Omental fat pad (tissue), 4 donors: ENCODE measurements at places on chromosomes 4 and X.

GRCh38 chr4:139144911-139145551, 32.0 kb downstream of the ELF2 start:
- no peak for DNase-seq

DNA sequence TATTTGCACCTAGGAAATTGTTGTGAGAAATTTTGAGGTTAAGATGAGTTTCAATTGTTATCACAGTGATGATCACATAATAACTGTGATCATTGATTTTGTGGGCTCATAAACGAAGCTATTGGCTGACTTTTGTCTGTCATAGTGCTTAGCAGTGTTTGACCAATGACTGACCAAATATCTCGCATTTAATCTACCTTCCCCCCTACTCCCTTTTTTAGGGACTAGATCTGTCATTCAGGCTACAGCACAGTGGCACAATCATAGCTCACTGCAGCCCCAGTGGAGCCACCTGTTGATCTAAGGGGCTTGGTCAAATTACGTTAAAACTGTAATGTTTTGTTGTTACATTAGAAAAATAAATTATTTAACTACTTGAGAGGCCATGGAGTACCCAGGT, 1.5 kb downstream of the FUNDC2 start:
- DNase-seq = no peak

GRCh38 chr4:151287409-151287808, 10.4 kb downstream of the PRSS48 start:
- no peak for DNase-seq

GRCh38 chr4:154610582-154610981, 1.9 kb downstream of the FGG start:
- no peak for DNase-seq

DNA sequence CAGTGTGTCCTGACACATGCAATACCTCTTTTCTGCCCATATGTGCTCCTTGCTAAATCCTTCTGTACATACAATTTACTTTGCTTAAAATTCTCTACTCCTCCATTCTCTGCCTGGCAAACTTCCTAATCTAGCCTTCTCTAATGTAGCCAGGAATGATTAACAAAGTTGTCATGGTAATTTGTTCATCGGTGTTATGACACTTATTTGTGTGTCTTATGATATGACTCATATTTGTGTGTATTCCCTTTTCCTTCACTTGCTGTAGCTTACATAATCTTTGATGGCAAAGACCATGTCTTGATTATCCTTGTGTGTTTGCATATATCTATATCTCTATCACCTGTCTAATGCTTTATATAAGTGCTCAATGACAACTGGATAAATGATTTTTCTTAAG, 133.3 kb downstream of the COL25A1 start:
- no peak for DNase-seq

DNA sequence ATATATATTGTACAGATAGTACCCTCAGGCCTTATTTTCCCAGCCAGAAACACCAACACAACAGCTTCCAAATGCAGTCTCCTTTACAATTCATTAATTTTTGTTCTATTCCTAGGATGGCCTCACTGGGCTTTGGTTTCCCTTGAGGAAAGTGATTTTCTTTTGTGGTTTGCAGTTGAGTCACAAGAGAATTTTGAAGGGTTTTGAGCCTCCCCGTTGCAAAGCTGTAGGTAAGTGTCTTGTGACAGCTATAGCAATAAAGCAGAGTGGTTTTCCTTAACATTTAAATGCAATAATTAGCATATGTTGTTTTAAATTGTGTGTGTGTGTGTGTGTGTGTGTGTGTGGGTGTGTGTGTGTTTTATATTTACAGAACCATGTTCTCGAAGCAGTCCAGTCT, 54.1 kb upstream of the WDR17 start:
- DNase-seq = no peak

GRCh38 chr4:4416981-4417380, 30.1 kb downstream of the NSG1 start:
- DNase-seq = no peak

- DNase-seq = no peak
Observed at GRCh38 chr4:82810176-82810575, 11.6 kb upstream of the SCD5 start.

- no peak for DNase-seq
Observed at GRCh38 chrX:63758011-63758410, 27.0 kb downstream of the ARHGEF9 start.

GRCh38 chrX:3374108-3374800, 27.8 kb upstream of the MXRA5 start:
- no peak for DNase-seq

GRCh38 chrX:136353526-136354093, 52.8 kb downstream of the ADGRG4 start:
- DNase-seq = no peak

GRCh38 chrX:37883196-37883595, 35.8 kb upstream of the DYNLT3 start:
- no peak for DNase-seq

DNA sequence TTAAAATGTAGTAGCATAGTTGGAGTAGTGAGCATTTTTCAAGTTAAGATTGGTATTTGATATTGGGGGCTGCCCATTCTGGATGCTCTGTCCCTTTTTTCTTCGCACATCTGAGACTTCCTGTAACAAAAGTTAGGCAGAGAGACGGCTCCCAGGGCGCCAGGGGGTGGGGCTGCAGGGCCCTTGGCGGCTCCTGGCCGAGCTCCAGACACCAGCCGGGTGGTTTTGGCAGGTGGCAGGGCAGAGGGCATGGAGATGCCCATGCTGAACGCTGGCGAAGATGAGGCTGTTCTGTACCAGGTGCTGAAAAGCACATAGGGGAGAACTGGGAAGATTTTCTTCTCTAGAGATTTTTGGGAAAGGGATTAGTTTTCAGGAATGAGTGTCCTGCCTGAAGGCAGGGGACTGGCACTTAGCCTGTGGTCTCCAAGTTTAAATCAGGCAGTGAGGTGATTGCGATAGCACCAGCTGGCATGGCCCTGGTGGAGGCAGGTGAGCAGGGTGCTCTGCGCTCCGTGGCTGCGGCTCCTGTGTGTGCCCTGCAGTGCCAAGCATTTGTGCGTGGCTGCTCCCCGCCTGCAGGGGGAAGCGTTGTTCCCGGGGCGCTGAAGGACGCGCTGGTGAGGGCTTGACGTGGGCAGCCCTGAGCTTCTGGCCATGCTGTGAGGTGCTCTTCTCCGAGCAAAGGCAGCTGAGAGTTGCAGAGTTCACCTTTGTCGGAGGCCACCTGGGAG, 23.6 kb upstream of the HGFAC start:
- DNase-seq = no peak

DNA sequence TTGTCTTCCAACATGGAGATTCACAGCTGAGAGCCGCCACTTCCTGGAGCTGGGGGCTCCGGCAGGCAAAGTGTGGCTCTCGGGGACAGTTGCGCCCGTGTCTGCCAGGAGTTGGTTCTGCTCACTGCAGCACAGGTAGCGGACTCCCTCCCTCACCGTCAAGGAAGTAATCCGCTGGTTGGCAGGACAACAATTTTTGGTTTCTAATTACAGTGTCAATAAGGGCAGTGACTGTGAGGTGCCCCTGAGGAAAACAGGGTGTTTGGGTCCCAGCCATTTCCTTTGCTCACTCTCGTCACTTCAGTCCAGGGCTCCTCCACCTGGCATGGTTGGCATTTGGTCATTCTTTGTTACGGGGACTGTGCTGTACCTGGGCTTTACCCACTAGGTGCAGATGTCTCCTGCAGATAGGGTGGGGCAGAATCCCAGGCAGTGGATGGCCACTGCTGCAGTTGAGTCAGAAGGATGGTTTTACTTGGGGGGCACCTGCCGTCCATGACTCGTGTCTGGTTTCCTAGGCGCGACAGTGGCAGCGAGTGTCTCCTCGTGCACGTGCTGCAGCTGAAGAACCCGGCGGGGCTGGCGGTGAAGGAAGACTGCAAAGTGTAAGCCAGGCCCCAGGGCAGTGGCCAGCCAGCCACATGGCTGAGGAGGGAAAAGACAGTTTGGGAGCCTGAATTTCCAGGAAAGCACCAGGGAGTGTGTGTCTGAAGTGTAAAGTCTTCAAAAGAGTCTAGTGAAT, 32.1 kb upstream of the CLCN4 start:
- DNase-seq = no peak

DNA sequence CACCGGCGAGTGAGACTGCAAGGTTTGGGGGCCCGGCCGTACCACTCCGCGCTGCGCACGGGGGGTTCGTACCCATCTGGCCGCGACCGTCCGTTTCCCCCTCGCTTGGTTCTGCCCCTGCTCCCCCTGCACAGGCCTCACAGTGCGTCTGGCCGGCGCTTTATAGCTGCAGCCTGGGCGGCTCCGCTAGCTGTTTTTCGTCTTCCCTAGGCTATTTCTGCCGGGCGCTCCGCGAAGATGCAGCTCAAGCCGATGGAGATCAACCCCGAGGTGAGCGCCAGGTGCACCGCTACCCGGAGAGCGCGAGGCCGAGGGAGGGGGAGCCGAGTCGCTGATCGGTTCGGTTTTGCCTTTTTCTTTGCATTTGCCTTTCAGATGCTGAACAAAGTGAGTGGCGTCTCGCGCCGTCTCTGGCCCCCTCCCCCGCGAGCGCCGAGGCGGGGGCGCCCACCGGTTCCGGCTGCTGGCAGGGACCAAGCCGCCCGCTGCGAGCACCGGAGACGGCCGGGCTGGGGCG, at the start of gene UCHL1:
TSS of gene UCHL1 (plus strand) at position 189 of the 517 bp plus-strand sequence. CDS start at position 238, 49 bp downstream.
- no peak for DNase-seq

- no peak for DNase-seq
Observed at GRCh38 chr4:21709031-21709430, 239.5 kb downstream of the KCNIP4 start.

DNA sequence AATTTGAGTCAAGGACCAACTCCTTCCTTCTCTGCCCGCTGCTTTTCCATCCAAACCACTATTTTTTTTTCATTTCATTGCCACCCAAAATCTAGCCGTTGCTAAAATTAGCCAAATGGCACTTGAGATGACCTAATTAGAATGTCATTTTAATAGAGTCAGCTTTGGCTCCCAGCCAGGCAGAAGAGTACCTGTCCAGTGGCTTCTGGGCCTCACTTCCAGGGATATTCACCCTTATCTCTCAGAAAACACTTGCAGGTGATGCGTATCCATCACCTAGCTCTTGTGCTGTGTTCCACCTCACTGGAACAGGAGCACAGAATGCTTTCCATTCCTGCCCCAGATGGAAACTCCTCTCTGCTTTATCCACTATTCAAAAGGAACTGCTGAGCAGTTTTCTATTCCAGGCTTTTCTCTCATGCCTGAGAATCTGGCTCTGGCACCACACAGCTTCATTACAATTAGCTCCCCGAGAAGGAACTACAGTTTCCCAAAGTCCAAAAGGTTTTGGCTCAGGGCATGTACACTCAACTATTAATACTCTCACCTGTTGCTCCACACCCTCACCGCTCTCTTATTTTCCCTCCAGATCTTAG, 18.5 kb downstream of the MAGEA9B start:
- no peak for DNase-seq

DNA sequence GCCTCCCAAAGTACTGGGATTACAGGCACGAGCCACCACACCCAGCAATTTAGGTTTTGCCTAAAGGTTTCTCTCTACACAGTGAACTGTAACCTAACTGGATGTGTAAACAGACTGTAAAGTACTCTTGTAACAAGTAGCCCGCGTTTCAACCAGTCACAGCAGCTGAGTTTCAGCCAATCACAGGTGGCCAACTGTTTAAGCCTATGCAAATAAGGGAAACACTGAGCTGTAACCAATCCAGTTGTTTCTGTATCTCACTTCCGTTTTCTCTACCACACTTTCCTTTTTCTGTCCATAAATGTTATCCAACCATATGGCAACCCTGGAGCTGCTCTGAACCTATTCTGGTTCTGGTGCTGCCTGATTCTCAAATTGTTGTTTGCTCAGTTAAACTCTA, 59.9 kb downstream of the DIPK2B start:
- no peak for DNase-seq

DNA sequence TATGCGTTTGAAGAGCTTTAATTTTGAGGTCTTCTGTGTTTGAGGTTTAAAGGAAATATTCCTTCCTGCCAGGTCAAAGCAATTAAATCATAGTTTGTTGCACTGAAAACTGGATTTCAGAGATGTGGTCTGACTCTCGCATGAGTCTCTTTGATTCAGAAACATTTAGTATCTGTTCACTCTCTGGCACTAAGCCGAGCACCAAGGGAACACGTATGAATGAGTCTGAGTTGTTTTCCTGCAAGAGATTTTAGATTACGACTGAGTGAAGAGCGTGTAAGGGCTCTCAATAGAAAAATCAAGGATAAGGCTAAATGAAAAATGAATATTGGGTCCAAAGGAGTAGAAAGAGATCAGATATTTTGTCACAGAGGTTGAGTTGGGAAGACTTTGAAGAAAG, 875.4 kb upstream of the PRKX start:
- DNase-seq = no peak

DNA sequence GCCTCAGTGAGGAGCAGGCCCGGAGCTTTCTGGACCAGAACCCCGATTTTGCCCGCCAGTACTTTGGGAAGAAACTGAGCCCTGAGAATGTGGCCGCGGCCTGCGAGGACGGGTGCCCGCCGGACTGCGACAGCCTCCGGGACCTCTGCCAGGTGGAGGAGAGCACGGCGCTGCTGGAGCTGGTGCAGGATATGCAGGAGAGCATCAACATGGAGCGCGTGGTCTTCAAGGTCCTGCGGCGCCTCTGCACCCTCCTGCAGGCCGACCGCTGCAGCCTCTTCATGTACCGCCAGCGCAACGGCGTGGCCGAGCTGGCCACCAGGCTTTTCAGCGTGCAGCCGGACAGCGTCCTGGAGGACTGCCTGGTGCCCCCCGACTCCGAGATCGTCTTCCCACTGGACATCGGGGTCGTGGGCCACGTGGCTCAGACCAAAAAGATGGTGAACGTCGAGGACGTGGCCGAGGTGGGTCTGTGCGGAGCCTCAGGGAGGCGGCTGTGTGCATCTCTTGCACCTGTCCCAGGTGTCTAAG, 323 bp downstream of the PDE6B start:
- no peak for DNase-seq

- no peak for DNase-seq
Observed at GRCh38 chr4:24003926-24004325, 114.1 kb upstream of the PPARGC1A start.

- DNase-seq = no peak
Observed at GRCh38 chrX:101682723-101683122, 23.1 kb upstream of the ARMCX2 start.

GRCh38 chr4:36841583-36842326, 402.8 kb upstream of the NWD2 start:
- no peak for DNase-seq

- DNase-seq = no peak
Observed at GRCh38 chr4:114599231-114599902, 760 bp downstream of the UGT8 start.

DNA sequence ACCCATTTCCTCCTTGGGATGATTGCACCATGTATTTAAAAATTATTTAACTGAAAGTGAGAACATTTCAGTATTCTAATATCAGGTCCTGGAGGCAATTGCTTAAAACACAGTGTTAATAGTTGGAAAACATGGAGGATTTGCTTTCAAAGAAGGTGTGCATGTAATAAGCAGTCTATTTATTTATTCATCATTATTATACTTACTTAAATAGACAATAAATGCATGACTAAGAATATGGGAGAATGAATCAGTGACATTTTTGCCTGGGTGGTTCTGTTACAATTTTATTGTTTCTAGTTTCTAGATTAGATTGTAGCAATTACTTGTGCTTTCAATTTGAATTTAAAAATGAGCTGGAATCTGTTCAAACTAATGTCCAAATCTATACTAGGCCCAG, 145.5 kb downstream of the AREG start:
- DNase-seq = no peak
